ENCODE measurements at places on chromosomes 5 and 9.

DNA sequence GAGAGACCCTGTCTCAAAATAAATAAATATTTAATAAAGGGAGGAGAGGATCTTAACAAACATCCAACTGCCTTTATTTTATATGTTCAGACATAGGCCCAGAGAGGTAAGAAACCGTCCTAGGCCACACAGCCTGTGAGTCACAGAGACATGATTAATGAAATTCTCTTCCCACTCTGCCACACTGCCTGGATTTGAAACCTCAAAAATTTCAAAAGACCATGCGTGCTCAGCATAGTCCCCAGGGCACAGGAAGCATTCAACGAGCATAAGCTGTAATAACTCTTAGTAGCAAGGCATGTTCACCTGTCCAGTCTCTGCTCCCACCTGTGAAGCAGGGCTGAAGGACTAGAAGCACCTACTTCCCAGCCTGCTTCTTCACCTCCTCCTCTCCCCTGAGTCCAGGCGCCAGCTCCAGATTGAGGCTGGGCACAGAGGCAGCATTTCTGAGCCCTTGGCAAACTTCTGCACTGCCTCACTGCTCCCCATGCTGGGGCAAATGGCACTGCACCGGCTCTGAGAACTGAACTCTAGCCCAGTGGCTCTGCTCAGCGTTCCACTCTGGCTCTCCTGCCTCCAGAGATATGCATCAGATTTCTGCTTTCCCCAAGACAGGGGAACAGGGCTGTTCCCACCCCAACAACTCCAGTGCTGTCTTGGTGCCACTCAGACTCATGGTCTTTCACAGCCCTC is 1.1 kb downstream of the FAT2 start:
- DNase-seq: no peak

DNA sequence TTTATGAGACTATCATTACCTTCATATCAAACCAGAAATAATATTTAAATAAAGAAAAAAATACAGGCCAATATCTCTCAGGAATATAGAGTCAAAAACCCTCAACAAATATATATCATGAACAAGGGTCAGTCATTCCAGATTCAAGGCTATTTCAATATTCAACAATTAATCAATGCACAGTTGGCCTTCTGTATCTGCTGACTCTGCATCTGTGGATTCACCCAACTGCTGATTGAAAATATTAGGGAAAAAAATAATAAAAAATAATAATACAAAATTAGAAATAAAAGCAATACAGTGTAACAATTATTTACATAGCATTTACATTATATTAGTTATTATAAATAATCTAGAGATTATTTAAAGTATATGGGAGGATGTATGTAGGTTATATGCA is 1114.0 kb downstream of the CDH12 start:
- no peak for DNase-seq

- DNase-seq: no peak
These were observed 15.6 kb downstream of the GFRA3 start for GRCh38 chr5:138258704-138259292.

GRCh38 chr5:62720031-62720441 is 141.4 kb downstream of the LRRC70 start:
- no peak for DNase-seq

DNA sequence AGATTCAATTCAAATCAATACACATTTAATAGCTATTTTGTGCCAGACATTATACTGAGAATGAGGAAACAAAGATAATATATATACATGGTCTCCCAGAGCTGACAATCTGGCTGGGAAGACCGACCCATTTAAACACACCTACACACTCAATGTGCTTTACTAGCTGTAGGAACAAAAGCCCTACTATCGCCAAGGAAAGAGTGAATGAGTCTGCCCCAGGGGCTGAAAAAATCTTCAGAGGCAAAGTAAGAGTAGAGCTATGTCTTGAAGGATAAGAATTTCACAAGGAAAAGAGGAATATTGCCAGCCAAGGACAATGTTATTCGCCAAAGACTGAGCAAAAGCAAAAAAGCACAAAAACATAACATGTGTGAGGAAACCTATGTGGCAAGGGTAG is 6.6 kb downstream of the PFDN1 start:
- DNase-seq: no peak

Measured in NCI-H226 (cell line).